ENCODE measurements at places on chromosomes 5 and 9. TPM values are rescaled to one million over a fixed set of nuclear protein-coding genes. Genes with fewer than 3 reads are reported as not detected.

SLC46A2 gene
- 0.12 TPM for total RNA-seq

LPAR1 gene
- total RNA-seq: 14.7 TPM

PDE4D gene
- 8.4 TPM for total RNA-seq

GM2A gene
- total RNA-seq: 14.7 TPM

CDH6 gene
- total RNA-seq: 0.68 TPM

PLCXD3 gene
- total RNA-seq: 23.9 TPM

AHRR gene
- 2.0 TPM for total RNA-seq

SLC23A1 gene
- 14.5 TPM for total RNA-seq

SHROOM1 gene
- 8.4 TPM for total RNA-seq

IL5 gene
- not detected for total RNA-seq

ESM1 gene
- total RNA-seq: not detected

ANKRD20A1 gene
- 0.34 TPM for total RNA-seq

ZNF366 gene
- total RNA-seq: 1.6 TPM

PCA3 gene
- not detected for total RNA-seq

GNA14 gene
- 4.9 TPM for total RNA-seq

LRRC14B gene
- total RNA-seq: 0.92 TPM

STC2 gene
- total RNA-seq: 2.3 TPM

GBA2 gene
- 35.1 TPM for total RNA-seq

PCDHB10 gene
- 5.2 TPM for total RNA-seq

SLC9A3 gene
- total RNA-seq: 3.3 TPM

BHMT gene
- total RNA-seq: 0.24 TPM

ISL1 gene
- not detected for total RNA-seq

FOXD4L3 gene
- not detected for total RNA-seq

SQSTM1 gene
- total RNA-seq: 320 TPM

SPATA9 gene
- total RNA-seq: 0.61 TPM

HSD17B3 gene
- total RNA-seq: 2.0 TPM

LRRTM2 gene
- 0.24 TPM for total RNA-seq

GTF3C4 gene
- total RNA-seq: 18.6 TPM

ARRDC1 gene
- total RNA-seq: 20.4 TPM

CDC20B gene
- total RNA-seq: 0.24 TPM

TNC gene
- total RNA-seq: 3.8 TPM

PAEP gene
- 8.8 TPM for total RNA-seq

ADAMTS16 gene
- total RNA-seq: 8.0 TPM

ANKRD31 gene
- 0.46 TPM for total RNA-seq
